Mesendoderm (in vitro differentiated cells): ENCODE measurements at places on chromosomes 12 and 14.
A peak's percentile ranks its signal among the peaks of the same experiment; 100 is the strongest.

GRCh38 chr12:111529424-111530368 is 69.4 kb downstream of the ATXN2 start:
- DNase-seq, result peak; percentile 87

- no peak for DNase-seq
These were observed 91.6 kb downstream of the FOXN3 start for GRCh38 chr14:89325299-89325883.

DNA sequence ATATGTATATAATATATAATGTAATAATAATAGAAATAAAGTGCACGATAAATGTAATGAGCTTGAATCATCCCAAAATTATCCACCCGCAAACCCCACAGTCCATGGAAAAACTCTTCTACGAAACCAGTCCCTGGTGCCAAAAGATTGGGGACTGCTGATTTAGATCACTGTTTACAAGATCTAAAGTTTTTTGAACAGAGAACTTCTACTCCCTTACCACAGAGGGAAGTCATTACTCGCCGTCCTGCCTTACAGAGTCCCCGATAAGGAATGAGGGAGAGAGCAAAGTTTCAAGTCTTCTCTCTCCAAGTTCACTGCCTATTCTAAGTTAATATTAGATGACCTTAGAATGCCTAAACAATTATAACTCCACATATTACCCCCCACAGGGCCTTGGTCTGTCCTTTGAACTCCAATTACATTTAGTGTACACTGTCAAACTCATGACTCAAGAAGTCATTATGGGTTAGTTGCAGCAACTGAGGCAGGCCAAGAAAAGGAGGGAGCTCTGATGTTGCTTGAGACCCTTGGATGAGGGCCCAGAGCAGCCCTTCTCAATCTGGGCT is 21.8 kb upstream of the DHRS4 start:
- no peak for DNase-seq

GRCh38 chr12:27304856-27305255 is 27.8 kb upstream of the BMAL2 start:
- no peak for DNase-seq

DNA sequence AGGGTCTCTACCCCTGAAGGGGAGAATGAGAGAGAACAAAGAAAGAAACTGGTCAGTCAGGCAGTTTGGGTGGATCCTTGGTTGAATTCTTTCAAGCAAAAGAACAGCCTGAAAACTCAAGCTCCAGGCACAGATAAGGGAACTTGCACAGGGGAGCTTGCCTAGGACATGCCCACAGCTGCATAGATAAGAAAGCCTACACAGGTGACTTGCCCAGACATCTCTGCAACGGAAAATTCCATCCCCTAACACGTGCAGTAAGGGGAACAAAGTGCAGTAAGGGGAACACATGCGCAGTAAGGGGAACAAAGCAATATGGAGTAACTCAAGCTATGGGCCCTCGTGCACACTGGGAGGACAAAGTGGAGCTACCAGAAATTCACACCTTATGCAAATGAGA is 540.1 kb upstream of the MIS18BP1 start:
- DNase-seq, result peak; percentile 11

- DNase-seq, result no peak
These were observed 7.0 kb downstream of the IFI27L2 start for GRCh38 chr14:94122438-94122837.

DNA sequence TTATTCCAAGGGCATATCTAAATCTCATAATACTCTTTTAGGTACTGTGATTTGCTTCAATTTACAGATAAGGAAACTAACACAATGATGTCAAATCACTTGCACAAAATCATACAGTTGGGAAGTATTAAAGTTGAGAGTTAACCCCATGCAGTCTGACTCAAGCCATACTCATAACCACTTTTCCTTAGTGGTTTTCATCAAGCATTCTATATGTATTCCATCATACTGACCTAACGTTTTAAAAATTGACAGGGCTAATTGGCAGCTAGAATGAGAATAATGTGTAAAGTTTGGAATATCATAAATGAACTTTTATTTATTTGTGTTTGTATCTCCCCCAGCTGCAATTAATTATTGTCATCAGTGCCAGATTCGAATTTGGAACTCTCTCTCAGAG is 20.9 kb downstream of the PUS7L start:
- DNase-seq, result no peak

DNA sequence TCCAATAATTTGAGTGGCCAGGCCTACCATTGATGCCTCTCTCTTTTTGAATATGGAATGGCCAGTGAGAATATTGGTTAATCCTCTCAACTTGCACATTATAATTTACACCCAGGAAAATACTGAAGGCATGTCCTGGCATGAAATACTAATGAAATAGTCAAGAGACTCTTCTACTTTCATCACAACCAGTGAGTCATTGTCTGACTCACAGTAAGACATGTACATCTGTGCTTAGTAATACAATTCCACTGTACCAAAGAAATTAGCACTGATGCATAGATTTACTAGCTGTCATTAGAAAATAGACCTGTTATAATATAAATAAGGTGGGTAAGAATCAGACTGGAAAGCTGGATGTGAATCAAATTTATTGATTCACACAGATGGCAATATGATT is 31.6 kb downstream of the KCNC2 start:
- DNase-seq, result no peak

GRCh38 chr12:124216966-124217365 is 77.9 kb upstream of the RFLNA start:
- no peak for DNase-seq
